Testis (tissue), 5 donors: ENCODE measurements at places on chromosomes 6 and 20. TPM values are rescaled to one million over a fixed set of nuclear protein-coding genes. Genes with fewer than 3 reads are reported as not detected.
A peak's percentile ranks its signal among the peaks of the same experiment; 100 is the strongest.

HLA-E gene
- polyA plus RNA-seq, result 253 TPM

WFDC10B gene
- polyA plus RNA-seq, result 4.3 TPM

DNA sequence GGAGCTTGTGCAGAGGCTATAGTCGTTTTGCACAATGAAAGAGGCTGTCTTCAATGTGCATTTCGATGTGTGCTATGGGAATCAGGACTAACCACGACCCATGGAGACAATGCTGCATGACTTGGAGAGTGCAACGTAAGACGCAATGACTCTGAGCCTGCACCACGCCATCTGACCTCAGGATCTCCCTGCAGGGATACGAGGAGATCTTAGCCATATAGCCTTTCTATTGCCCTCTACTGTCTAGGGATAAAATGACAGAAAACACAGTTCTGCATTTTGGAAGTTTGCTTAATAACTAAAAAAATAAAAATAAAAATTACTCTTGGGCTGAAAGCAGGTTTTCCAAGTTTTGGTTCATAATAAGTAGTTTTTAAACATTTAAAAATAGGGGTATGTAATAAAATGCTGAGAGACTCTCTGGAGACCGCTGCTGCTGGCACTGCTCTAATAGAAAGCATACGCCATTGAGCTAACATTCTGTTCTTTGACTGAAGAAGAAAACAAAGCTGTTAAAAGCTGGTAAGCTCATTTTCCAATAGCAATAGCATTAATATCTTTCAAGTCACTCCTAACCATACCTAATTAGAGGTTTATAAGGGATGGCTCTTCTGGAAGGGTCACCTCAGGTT is 87.2 kb downstream of the PDE7B start:
- DNase-seq, result peak; percentile 25

CGA gene
- not detected for polyA plus RNA-seq

ATP6V1G2 gene
- polyA plus RNA-seq, result 4.7 TPM

- no peak for DNase-seq
These were observed 51.2 kb downstream of the SLC22A23 start for GRCh38 chr6:3405679-3406078.

GRCh38 chr20:23180451-23180921 is 94.4 kb upstream of the CD93 start:
- DNase-seq, result peak; percentile 89

GRCh38 chr6:139600919-139601475 is 226.5 kb upstream of the CITED2 start:
- no peak for DNase-seq

DNA sequence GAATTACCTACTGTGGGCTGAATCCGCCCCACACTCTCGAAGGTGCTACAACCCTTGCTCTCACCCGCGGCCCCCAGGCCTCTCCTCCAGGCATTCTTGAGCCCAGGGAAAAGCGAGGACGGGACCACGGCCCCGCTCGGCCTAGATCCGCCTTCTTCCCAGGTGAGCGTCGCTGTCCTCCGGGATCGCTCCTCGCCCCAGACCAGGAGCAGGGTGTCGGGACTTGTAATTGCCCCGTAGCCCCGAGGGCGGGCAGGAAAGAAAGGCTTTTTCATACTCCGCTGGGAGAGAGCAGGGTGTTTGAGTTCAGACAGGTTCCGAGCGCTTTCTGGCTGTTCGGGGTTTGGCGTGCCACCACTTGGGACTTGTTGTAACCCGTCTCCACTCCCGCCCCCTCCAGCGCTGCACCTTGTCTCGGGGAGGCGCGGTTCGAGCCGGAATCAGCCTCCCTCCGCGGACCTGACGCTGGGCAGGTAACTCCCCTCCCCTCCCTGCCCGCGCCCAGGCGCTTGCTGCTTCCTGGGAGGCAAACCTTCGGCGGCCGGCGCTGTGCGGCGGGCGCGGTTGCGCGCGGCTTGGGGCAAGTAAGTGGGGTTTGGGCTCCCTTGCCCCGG is at the start of gene FAM83B:
TSS of gene FAM83B (plus strand) at position 529 of the 614 bp plus-strand sequence. CDS start 23,476 bp downstream, outside the sequence.
- peak; percentile 30 for DNase-seq

- no peak for DNase-seq
These were observed 63.3 kb upstream of the MAP7 start for GRCh38 chr6:136613477-136613876.

- DNase-seq, result no peak
These were observed 58.9 kb downstream of the RREB1 start for GRCh38 chr6:7166410-7167293.

DNAJC5 gene
- 35.6 TPM for polyA plus RNA-seq

- no peak for DNase-seq
These were observed 193.2 kb downstream of the TBC1D7 start for GRCh38 chr6:13135152-13135551.

GRCh38 chr6:112956696-112957535 is 609.8 kb downstream of the RFPL4B start:
- no peak for DNase-seq

E2F3 gene
- polyA plus RNA-seq, result 8.7 TPM

PTCRA gene
- polyA plus RNA-seq, result not detected

- no peak for DNase-seq
These were observed 72.1 kb downstream of the RSPO3 start for GRCh38 chr6:127190552-127190951.

GRCh38 chr6:137975188-137975940 is 108.3 kb downstream of the TNFAIP3 start:
- DNase-seq, result no peak

DNA sequence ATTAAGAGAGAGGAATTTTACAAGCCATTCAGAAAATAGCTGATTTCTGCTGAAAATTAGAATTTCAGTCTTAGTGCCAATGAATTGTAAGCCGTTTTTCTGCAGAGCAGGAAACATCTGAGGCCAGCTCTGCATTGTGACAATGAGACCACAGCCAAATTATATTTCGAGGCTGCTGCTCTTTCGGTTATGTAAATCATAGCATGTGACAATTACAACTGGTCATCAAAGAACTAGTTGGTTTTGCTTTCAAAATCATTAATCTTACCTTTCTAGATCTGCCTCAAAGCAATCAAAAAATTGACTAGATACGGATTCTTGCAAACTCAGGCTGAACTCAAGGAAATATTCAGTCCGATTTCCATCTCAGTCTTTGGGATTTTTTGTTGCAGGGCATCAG is 33.4 kb upstream of the INSM1 start:
- DNase-seq, result no peak

HAO1 gene
- polyA plus RNA-seq, result not detected

DNA sequence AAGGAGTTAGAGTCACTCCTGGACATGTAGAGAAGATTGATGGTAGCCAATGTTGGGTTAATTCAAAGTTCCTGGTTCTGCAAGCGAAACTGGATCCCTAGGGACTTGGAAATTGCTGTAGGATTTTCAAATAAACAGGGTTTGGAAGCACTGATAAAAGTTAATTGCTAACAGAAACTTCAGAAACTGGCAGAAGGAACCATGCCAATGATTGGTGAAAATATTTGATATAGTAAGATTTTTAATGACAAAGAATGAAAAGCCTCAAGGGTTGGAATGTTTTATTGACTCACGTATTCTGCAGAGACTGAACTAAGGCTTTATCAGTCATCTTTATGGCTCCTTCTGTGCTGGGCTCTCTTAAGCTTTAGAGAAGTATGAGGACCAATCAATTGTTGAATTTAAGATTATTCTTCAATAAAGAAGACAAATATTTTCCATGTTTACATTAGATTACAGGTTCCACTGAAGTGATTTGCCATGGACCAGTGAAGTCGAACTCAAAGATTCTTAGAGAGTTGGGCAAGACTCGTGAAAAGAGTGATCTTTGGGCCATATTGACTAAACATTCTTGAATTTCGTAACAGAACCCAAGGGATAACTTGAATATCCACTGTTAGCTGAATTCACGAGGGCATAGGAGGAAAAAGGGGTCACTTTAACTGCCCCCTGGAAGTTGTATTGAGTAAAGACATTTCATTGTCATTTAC is 371.4 kb downstream of the HDGFL1 start:
- no peak for DNase-seq

DNA sequence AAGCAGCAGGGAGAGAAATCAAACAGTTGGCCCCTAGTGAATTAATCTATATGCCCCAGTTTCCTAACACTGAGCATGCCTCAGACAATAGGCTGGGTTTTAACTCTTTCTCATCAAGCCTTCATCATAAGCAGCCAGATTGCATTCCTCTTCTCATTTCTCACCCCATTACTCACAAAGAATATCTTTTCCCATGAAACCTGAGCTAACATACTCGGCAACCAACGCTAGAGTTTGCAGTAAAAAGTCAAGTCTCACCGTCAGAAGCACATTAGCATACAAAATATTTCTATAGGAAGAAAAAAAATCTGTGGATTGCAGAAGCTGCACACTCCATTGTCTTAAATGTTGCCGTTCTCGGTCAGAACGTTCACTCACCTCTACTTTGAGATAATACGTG is 429.9 kb upstream of the ARID1B start:
- DNase-seq, result no peak

SCRT2 gene
- 0.13 TPM for polyA plus RNA-seq

- DNase-seq, result peak; percentile 87
These were observed 51.0 kb downstream of the SSR1 start for GRCh38 chr6:7261852-7262461.
